Metanephros (tissue), 2 donors: ENCODE measurements at places on chromosomes 13 and 19. TPM values are rescaled to one million over a fixed set of nuclear protein-coding genes. Genes with fewer than 3 reads are reported as not detected.

C2CD4C gene
- 1.6 TPM for total RNA-seq

ZNF724 gene
- 10.0 TPM for total RNA-seq

LGALS4 gene
- 0.53 TPM for total RNA-seq

GRK1 gene
- not detected for total RNA-seq

TSHZ3 gene
- 12.7 TPM for total RNA-seq

CD70 gene
- total RNA-seq, result 0.29 TPM

SIGLEC10 gene
- total RNA-seq, result 2.4 TPM

ZNF681 gene
- 3.3 TPM for total RNA-seq

CADM4 gene
- total RNA-seq, result 24.4 TPM

TEX29 gene
- total RNA-seq, result 0.58 TPM

ZNF208 gene
- 33.8 TPM for total RNA-seq

ZNF835 gene
- total RNA-seq, result 7.1 TPM

ZNF442 gene
- 8.1 TPM for total RNA-seq

FCER2 gene
- total RNA-seq, result 0.23 TPM

TMEM86B gene
- 1.3 TPM for total RNA-seq

OR10H5 gene
- not detected for total RNA-seq

MADCAM1 gene
- total RNA-seq, result 3.6 TPM

SSBP4 gene
- 77.5 TPM for total RNA-seq

MED25 gene
- 47.2 TPM for total RNA-seq

CFAP97D2 gene
- not detected for total RNA-seq

DENND1C gene
- 2.2 TPM for total RNA-seq

DNAAF3 gene
- total RNA-seq, result 5.2 TPM

DNAJC15 gene
- 24.0 TPM for total RNA-seq

RXFP2 gene
- 0.41 TPM for total RNA-seq

SHKBP1 gene
- 25.3 TPM for total RNA-seq

MAST3 gene
- 10.4 TPM for total RNA-seq

SMIM44 gene
- total RNA-seq, result 0.99 TPM
